ENCODE measurements at places on chromosomes 3 and 15. TPM values are rescaled to one million over a fixed set of nuclear protein-coding genes. Genes with fewer than 3 reads are reported as not detected.

Gene ADPGK
- 63.1 TPM for total RNA-seq

Gene LPP
- 132 TPM for total RNA-seq

GRCh38 chr15:91898843-91899242 is 45.3 kb downstream of the SLCO3A1 start:
- DNase-seq = no peak

Gene SLC6A20
- total RNA-seq = not detected

DNA sequence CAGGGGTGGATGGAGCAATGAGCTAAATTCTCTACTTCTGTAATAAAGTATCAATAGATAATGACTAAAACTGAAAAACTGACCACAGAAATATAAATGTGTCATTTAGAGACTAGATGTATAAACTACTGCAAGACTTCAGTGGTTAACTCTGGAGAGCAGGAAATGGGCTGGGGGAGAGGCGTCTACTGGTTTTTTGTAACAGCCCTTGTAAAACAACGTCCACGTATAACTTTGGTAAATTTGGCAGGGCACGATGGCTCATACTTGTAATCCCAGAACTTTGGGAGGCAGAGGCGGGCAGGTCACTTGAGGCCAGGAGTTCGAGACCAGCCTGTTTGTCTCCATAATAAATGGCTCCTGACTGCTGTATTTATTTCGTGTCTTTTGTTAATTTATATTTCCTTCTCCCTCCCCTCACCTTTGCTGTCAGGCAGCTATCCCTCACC is 12.5 kb downstream of the RAB27A start:
- DNase-seq = no peak

Gene SCN5A
- 3.1 TPM for total RNA-seq

- DNase-seq = no peak
Observed at GRCh38 chr3:110459021-110459420, 612.6 kb upstream of the NECTIN3 start.

Gene FETUB
- not detected for total RNA-seq

- no peak for DNase-seq
Observed at GRCh38 chr3:65600888-65601287, 437.8 kb downstream of the MAGI1 start.

Gene DPPA2
- not detected for total RNA-seq

GRCh38 chr3:171011109-171011872 is 15.2 kb downstream of the SLC2A2 start:
- DNase-seq = no peak

- no peak for DNase-seq
Observed at GRCh38 chr15:74434263-74435136, 742 bp upstream of the SEMA7A start.

Measured in glomerular endothelial cell (primary cell).